Peyer's patch (tissue), 4 donors: ENCODE measurements at places on chromosomes 2 and 18.

DNA sequence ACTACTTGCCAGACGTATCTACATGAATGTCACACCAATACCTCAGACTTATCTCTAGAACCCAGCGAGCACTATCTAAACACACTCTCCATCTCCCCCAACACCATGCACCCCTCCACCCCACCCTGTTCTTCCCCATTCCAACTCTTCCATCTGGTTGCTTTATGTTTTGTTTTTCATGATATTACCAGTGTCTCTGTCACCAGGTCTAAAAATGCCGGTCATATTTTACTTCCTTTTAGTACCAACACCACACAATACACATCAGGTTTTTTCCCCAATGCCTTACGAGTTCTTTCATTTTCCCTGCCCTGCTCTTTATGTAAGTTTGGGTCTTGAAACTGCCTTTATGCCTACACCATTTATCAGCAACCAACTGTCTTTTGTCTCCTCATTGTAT is 10.2 kb upstream of the ITGA4 start:
- H3K27ac ChIP-seq, result no peak overlapping the region
- H3K36me3 ChIP-seq, result no peaks in the 10 kb centered on the region
- no peak for DNase-seq
- H3K4me1 ChIP-seq, result no peaks in the 10 kb centered on the region
- H3K4me3 ChIP-seq, result no peak overlapping the region

- no peak overlapping the region for H3K27ac ChIP-seq
- no peaks in the 10 kb centered on the region for H3K27me3 ChIP-seq
- H3K36me3 ChIP-seq, result no peaks in the 10 kb centered on the region
- no peak overlapping the region for H3K4me3 ChIP-seq
- H3K4me1 ChIP-seq, result no peaks in the 10 kb centered on the region
- no peak for DNase-seq
These were observed 150.5 kb downstream of the EN1 start for GRCh38 chr2:118696786-118697465.

GRCh38 chr2:148726228-148726627 is 81.7 kb downstream of the EPC2 start:
- no peak overlapping the region for H3K4me3 ChIP-seq
- H3K4me1 ChIP-seq, result no peaks in the 10 kb centered on the region
- no peaks in the 10 kb centered on the region for H3K27me3 ChIP-seq
- H3K27ac ChIP-seq, result no peak overlapping the region
- no peaks in the 10 kb centered on the region for H3K36me3 ChIP-seq

GRCh38 chr18:32771169-32771751 is 1.6 kb downstream of the KLHL14 start:
- H3K27me3 ChIP-seq, result no peaks in the 10 kb centered on the region
- DNase-seq, result peak; percentile 47
- no peaks in the 10 kb centered on the region for H3K36me3 ChIP-seq
- peak overlapping the region; percentile 50 for H3K27ac ChIP-seq
- H3K4me3 ChIP-seq, result peak overlapping the region; percentile 42
- peaks cover 2% of the 10 kb centered on the region for H3K4me1 ChIP-seq

DNA sequence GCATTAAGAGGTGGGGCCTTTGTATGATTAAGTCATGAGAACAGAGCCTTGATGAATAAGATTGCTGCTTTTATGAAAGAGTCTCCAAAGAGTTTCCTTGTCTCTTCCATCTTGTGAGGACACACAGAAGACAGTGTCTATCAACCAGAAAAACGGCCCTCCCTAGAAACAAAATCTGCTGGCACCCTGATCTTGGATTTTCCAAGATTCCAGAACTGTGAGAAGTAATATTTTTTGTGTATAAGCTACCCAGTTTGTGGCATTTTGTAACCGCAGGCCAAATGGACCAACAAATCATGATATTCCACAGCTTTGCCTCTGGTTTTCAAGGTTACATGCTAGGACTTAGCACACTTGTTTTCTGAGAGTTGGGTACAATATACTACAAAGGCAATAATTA is 687.8 kb downstream of the TDRD15 start:
- no peaks in the 10 kb centered on the region for H3K36me3 ChIP-seq
- H3K27ac ChIP-seq, result no peak overlapping the region
- no peaks in the 10 kb centered on the region for H3K27me3 ChIP-seq
- no peaks in the 10 kb centered on the region for H3K4me1 ChIP-seq

DNA sequence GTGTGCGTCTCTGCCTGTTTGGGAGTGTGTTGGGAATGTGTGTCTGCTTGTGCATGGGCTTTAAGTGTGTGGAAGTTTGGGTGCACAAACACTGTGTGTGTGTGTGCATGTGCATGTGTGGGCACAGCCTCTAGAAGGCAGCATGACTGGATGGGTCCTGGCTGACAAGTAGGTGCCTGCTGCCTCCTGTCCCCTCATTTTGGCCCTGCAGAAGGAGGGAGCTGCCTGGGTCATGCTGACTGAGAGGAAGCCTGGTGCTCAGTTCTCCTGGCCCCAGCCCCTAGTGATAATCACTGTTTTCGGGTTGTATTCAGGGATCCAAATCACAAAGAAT is 34.1 kb downstream of the GLI2 start:
- H3K27ac ChIP-seq, result no peak overlapping the region
- no peaks in the 10 kb centered on the region for H3K4me1 ChIP-seq
- H3K4me3 ChIP-seq, result no peak overlapping the region
- no peaks in the 10 kb centered on the region for H3K27me3 ChIP-seq
- no peaks in the 10 kb centered on the region for H3K36me3 ChIP-seq

DNA sequence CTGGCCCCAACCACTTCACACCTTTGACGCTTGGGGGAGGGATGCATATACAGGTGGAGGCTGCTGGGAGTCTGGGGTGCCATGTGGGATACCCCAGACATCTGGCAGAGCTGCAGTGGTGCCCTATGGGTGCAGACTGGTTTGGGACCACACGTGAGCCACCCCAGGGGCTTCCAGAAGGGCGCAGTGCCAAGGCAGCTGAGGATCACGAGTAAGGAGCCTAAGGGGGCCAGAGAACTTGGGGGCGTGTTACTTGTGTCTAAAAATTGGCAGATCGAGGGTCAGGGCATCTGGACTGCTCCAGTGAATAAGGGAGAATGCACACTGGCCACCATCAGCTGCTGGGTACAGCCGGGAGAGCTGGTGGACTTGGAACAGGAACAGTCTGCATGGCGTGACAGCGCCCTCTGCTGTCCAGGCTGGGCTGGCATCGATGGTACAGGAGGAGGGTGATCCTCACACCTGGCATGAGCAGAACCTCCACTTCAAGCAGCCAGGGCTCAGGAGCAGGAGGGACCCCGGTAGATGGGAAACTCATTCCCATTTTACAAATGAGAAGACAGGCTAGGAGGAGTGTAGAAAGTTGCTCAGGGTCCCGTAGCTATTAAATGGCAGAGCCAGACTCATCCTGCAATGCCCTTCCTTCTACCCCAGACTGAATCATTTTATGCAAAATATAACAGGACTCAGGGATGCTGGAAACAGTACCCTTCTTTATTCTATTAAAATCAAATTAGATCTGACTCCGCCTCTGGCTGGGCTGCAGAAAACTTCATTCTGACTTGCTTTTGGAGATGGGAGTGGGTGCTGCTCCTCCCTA is 60.4 kb downstream of the ATOH8 start:
- no peak overlapping the region for H3K4me3 ChIP-seq
- H3K4me1 ChIP-seq, result no peaks in the 10 kb centered on the region
- peak; percentile 90 for DNase-seq

- no peak overlapping the region for H3K4me3 ChIP-seq
- H3K4me1 ChIP-seq, result no peaks in the 10 kb centered on the region
- H3K27me3 ChIP-seq, result no peaks in the 10 kb centered on the region
- no peak for DNase-seq
- no peaks in the 10 kb centered on the region for H3K36me3 ChIP-seq
- H3K27ac ChIP-seq, result no peak overlapping the region
These were observed 110.4 kb downstream of the PLCL1 start for GRCh38 chr2:197914778-197915177.

GRCh38 chr18:63216516-63217311 is 102.9 kb downstream of the BCL2 start:
- no peaks in the 10 kb centered on the region for H3K36me3 ChIP-seq
- no peak for DNase-seq
- H3K27me3 ChIP-seq, result no peaks in the 10 kb centered on the region
- H3K4me1 ChIP-seq, result peaks cover 7% of the 10 kb centered on the region
- H3K27ac ChIP-seq, result peak overlapping the region; percentile 23
- H3K4me3 ChIP-seq, result no peak overlapping the region

DNA sequence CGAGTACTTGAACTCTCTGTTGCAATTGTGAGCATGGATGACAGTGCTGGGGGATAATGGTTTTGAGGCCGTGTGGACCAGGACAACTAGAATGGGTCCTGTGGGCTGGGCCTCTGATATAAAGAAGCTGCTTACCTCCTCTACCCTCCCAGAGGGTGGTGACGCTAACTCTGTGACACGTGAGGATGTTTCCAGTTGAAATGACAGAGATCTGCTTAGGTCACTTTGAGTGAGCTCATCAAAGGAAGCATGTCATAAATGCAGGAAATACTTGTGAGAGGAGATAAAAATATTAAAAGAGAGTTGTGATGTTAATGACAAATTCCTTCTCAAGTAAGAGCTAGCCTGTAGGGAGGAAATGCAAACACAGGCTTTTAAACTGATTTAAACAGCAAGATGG is 16.4 kb downstream of the RMC1 start:
- H3K27ac ChIP-seq, result no peak overlapping the region
- no peaks in the 10 kb centered on the region for H3K4me1 ChIP-seq
- no peaks in the 10 kb centered on the region for H3K27me3 ChIP-seq
- no peak overlapping the region for H3K4me3 ChIP-seq
- peak; percentile 37 for DNase-seq

DNA sequence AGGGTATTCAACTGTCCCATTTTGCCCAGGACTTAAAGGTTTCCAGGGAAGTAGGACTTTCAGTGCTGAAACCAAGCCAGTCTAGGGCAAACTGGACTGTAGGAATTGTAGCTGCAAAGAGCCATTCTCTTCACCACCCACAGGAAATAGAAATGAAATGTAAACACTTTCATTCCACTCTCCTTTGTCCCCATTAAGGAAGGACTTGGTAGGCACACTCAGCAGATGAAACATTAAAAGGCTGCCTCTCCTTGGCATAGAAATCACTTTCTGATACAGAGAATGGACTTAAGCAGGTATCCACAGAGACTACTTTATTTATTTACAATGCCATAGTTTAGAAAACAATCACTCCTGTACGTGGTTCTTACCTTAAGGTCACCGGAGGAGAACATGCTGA is 102.9 kb upstream of the CCDC195 start:
- no peak overlapping the region for H3K27ac ChIP-seq
- no peak for DNase-seq
- H3K4me3 ChIP-seq, result no peak overlapping the region
- H3K36me3 ChIP-seq, result no peaks in the 10 kb centered on the region
